Uterus (tissue), 4 donors: ENCODE measurements at places on chromosomes 2 and 18.

DNA sequence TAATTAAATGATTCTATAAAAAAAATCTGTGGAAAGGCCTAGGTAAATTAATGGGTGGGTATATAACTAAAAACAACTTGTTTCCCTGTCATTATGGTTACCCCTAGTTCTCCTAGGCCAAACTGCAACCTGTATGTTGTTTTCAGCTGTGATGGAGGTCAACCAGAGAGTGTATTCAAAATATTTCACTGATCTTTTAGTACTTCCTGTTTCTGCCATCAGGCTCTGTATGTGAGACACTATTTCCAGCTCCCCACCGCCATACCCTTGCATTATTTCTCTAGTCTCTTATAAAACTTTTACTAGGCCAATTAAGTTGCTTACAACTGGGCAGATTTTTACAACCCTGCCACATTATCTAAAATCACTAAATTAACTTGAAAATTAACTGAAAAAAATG lies 21.0 kb upstream of the CDKL4 start:
- DNase-seq, result no peak

DNA sequence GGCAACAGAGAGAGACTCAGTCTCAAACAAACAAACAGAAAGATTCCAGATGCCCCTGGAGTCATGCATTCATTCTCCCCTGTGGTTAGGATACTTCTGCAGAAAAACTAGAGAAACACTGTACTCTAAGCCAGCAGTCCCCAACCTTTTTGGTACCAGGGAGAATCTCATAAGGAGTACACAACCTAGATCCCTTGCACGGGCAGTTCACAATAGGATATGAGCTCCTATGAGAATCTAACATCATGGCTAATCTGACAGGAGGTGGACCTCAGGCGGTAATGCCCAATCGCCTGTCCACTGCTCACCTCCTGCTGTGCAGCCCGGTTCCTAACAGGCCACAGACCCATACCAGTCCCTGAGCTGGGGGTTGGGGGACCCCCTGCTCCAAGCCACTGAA lies 18.3 kb downstream of the PSME4 start:
- DNase-seq, result no peak

DNA sequence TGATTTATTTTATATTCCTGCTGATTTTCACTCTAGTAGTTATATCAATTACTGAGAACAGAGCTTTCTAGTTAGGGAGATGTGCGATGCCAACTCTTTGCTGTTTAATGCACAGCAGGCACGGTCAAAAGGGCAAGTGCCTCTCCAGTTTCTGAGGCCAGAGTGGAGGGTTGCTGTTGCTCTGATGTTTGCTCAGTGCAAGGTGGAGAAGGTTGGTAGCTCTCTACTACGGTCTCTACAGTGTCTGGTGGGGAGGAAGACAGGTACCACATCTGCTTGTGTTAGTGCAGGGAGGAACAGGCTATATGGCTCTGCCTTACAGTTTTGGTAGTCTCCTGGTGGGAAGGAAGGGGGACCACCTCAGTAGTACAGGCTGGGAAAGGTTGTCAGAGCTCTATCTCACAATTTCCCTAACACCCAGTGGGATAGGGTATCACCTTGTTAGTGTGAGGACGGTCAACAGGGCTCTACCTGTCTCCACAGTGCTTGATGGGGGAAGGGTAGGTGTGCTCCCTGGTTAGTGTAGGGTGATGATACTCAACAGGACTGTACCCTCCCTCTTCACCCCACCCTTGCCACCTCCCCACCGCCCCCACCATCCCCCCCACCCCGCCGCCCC lies 85.9 kb downstream of the FANCL start:
- no peak for DNase-seq

GRCh38 chr18:500632-501405 lies at the start of gene COLEC12:
Gene COLEC12 (minus strand): TSS chr18:500701. CDS start chr18:500514, 187 bp downstream.
- peak; percentile 21 for DNase-seq

- no peak for DNase-seq
These were observed 1160.7 kb downstream of the CNTNAP5 start for GRCh38 chr2:125185691-125186270.

GRCh38 chr2:164739966-164740365 lies 101.7 kb downstream of the COBLL1 start:
- no peak for DNase-seq

DNA sequence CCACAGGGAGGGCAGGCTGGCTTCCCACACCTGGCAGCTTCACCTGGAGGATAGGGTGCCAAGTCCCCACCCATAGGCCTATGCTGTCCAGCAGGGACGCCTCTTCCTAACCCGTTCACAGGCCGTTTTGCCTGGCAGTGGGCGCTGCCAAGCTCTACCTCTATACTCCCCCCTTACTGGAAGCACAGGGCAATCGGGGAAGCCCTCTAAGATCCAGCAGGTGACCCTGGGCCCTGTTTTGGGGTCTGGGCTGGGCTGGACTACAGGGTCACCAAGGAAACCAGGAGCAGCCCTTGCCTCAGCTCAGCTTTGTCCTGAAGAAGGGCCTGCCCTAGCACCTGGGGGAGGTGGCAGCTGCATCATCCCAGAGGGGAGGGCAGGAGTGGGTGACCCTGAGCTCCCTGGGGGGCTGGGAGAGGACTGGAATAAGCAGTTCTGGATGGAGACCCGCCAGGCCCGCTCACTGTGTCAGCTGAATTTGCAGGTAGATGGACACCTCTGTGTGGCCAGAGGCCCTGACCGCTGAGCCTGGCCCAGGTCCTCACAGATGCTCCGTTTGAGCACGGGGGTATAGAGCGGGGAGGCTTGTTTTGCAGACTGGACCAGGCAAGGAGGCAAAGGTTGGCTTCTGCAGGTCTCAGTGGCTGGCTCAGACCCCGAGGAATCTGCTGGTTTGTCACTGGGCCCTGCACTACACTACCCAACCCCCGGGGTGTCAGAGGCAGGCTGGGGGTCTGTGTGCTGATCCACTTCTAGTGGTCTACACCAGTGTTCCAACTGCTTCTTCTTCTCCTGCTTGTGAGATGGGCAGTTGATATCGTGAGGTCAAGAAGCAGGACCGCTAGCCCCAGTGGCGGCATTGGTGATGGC lies 163.1 kb downstream of the ASB1 start:
- DNase-seq, result no peak

DNA sequence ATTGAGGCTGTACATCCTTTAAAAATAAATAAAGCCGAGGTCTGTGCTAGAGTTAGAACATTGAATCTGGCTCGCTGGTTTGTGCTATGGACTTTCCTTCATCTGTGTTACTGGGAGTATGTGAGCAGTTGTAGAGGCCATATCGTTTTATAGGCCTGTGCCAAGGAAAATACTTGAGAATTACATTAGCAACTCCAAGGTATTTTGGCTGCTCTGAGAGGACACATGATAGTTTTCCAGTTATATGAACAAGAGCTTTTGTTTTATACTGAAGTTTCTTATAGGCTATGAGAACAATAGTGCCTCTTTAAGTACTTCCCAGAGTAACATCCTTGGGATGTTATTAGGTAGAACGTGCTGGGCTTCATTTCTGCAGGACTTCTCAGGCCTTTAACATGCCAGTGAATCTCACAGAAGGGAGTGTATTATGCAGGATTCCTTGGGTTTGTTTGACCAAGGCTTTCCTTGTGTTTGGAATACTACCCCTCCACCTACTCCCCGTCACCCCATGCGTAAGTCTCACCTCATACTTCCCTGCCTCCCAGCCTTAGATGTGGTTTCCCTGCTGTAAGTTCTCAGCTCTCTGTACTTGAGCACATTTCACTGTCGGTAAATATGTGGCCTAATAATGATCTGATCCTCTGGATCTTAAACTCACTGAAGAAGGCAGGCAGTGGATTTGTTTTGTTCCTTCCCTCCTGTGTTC lies 21.0 kb downstream of the TCF7L1 start:
- no peak for DNase-seq

DNA sequence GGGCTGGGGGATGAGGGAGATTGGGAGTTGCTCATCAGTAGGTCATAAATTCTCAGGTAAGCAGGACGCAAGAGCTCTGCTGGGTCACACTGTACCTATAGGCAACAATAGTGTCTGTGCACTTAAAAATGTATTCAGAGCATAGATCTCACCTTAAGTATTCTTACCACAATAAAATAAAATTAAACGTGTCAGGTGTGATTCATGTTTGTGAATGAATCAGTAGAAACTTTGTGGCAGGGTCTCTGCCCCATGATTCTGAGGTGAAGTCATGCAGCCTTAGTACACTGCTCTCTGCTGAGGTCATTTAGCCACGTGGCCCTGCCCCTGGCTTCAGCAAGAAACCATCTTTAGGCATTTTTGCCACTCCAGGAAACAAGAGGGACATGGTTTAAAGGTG lies 253.8 kb downstream of the FBXO15 start:
- no peak for DNase-seq

- no peak for DNase-seq
These were observed 291.3 kb downstream of the AFF3 start for GRCh38 chr2:99851089-99851488.

GRCh38 chr2:224837558-224837957 lies 121.4 kb upstream of the CCDC195 start:
- DNase-seq, result no peak

DNA sequence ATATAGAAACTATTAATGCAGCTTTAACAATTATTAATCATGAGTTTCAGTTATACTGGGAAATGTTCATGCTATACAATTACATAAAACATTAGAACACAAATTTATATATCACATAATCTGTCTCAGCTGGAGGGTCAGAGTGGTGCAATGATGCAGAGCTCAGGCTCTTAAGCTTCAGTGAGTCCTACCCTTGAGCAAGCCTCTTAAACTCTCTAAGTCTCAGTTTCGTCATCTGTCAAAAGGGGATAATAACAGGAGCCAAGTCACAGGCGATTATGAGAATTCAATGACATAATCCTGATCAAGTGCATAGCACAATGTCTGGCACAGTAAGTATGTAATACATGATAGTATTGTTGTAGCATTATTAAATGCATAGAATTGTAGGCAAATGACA lies 46.0 kb downstream of the LAMA1 start:
- DNase-seq, result no peak

GRCh38 chr2:45748239-45748638 lies 96.8 kb downstream of the PRKCE start:
- DNase-seq, result no peak

DNA sequence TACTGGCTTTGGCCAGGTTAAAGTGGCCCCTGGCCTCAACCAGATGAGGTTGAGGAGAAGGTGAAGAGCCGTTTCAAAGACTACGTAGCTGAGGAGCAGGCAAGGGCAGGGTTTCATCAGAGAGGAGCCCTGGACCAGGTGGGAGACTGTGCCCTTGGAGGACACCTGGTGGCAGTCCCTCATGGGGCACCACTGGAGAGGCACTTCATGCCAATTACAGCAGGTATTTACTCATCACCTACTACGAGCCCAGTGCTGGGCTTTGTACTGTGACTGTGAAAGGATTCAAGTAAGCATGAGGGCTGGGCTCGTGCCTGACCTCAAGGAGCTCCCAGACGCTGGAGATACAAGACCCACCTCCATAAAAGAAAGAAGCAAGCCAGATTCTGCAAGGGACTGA lies 37.6 kb downstream of the SMAD7 start:
- DNase-seq, result peak; percentile 12

GRCh38 chr18:67728364-67728763 lies 211.8 kb upstream of the DSEL start:
- no peak for DNase-seq

GRCh38 chr2:99079226-99079625 lies 62.3 kb upstream of the C2orf15 start:
- no peak for DNase-seq

DNA sequence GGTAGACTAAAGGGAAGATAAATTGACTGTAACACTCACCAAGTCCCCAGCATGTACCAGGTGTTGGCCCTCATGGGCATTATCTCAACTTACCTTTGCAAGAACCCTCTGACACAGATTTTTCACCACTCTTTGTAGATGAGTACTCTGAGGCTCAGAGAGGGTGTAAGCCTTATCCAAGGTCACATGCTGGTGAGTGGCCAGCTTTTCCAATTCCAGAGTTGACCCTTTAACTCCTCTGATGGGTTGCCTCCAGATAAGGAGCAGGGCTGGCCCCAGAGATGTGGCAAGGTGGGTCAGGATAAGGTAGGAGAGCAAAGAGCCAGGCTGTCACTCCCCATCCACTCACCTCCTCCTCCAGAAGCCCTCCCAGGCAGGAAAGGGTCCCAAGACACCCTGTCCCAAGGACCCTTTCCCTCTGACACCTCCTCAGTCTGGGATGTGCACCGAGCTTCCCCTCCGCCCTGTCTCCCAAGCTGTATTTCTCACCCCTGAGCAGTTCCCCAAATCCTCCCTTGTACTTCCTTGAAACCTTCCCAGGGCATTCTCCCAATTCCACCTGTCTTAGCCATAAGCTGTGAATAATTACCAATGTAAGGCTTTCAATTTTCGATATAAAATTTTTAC lies 165.9 kb downstream of the ZFP36L2 start:
- peak; percentile 5 for DNase-seq

GRCh38 chr2:20880221-20880771 lies 57.4 kb upstream of the LDAH start:
- DNase-seq, result no peak

GRCh38 chr2:175490360-175490791 lies 308.9 kb upstream of the ATP5MC3 start:
- no peak for DNase-seq

DNA sequence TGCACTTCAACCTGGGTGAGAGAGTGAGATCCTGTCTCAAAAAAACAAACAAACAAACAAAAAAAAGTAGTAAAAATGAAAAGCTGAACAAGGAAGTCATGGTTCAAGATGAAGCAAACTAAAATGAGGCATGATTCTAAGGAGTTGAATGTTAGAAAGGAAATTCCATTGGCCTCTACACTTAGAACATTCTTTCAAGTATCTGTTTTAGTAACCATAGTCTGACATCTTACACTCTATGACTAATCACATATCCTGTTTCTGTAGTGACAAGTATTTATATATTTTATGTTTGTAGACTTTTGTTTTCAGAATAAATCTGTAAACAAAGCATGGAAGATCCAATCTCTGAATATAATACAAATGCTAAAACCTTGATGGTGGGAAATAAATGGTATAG lies 164.1 kb downstream of the KIAA1328 start:
- no peak for DNase-seq

DNA sequence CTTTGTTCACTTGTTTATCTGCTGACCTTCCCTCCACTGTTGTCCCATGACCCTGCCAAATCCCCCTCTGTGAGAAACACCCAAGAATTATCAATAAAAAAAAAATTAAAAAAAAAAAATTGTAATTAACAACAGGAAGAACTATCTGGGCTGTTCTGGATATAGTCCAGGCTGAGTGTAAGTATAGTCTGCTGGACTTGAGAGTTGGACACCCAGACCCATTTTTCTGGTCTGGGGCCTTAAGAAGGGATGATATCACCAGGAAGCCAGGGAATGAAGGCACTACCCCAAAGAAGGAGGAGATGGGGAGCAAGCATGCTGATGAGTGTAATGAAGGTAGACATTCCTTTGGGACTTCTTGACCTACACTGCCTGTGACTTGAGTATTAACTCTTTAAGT lies 72.1 kb upstream of the ZFP36L2 start:
- no peak for DNase-seq

GRCh38 chr2:150303281-150303680 lies 184.2 kb downstream of the RND3 start:
- no peak for DNase-seq

- DNase-seq, result no peak
These were observed 142.8 kb downstream of the CCDC148 start for GRCh38 chr2:158313734-158314133.

DNA sequence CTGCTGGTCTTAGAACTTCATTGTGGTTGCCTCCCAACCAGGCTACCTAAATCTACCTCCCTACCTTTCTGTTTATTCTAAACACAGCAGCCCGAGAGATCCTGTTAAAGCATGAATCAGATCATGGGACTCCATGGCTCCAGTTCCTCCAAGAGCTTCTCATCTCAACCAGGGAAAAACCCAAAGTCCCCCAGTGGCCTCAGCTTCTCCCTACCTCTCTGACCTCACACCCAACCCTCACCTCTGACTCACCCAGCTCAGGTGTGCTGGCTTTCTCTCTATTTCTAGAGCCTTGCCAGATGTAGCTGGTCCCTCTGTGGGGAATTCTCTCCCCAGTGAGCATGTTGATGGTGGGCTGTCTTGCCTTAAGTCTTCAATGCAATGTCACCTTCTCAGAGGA lies 93.8 kb upstream of the COPS8 start:
- DNase-seq, result no peak
